Neural crest cell (in vitro differentiated cells): ENCODE measurements at places on chromosomes 6 and 20. TPM values are rescaled to one million over a fixed set of nuclear protein-coding genes. Genes with fewer than 3 reads are reported as not detected.

HSPA1L gene
- total RNA-seq: 1.5 and 1.8 TPM in 2 replicates

C6orf58 gene
- total RNA-seq: 0.82 TPM in 1 of 2 replicates, not detected in the other

TRIM10 gene
- total RNA-seq: not detected in 2 replicates

SYNDIG1 gene
- 0.49 and 0.75 TPM in 2 replicates for total RNA-seq

TMEM63B gene
- total RNA-seq: 47.0 and 51.2 TPM in 2 replicates

BPIFB1 gene
- not detected in 2 replicates for total RNA-seq

NKX2-4 gene
- not detected in 2 replicates for total RNA-seq

COL11A2 gene
- total RNA-seq: 4.2 and 5.9 TPM in 2 replicates

DNA sequence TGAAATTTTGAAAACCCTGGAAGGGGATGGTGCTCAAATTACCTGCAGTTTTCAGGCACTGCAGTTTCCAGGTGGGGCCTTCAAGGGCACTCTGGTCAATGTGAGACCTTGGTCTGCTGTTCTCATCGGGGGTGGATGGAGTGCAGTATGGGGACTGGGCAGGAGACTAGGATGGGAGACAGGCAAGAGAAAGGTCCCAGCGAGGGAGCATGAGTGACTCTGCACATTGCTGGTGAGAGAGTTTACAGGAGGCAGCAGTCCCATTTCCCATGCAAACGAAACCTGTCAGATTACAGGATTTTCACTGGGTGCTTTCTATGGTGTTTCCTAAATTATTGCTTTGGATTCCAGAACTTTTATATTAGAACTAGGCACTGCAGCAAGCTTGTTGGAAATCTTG, 73.5 kb upstream of the DTNBP1 start:
- no peak for DNase-seq
- H3K4me3 ChIP-seq: no peak overlapping the region
- no peak overlapping the region for H3K27ac ChIP-seq
- H3K4me1 ChIP-seq: peaks cover 24% of the 10 kb centered on the region

DNA sequence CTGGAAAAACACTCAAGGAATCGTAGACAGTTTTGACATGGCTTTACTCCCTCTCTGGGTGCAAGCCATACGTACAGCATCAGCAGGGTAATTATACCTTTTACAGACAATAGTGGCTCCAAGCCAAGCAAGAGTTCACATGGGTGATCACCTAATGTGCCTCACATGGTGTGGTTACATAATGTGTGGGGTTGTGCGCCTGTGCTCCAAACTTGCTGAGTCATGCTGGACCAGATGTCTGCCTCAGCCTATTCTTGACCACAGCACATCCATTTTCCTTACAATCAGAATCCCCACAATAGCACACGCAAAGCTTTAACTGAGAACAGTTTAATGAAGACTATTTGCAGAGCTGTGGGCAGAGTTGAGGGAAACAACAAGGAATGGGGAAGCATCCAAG, 74.5 kb downstream of the ALDH8A1 start:
- no peaks in the 10 kb centered on the region for H3K27me3 ChIP-seq
- DNase-seq: no peak
- no peak overlapping the region for H3K27ac ChIP-seq
- H3K4me3 ChIP-seq: no peak overlapping the region
- no peaks in the 10 kb centered on the region for H3K4me1 ChIP-seq

- DNase-seq: no peak
- no peaks in the 10 kb centered on the region for H3K36me3 ChIP-seq
- no peak overlapping the region for H3K4me3 ChIP-seq
Measured at GRCh38 chr6:98980819-98981218, 33.1 kb upstream of the FBXL4 start.

GRCh38 chr6:23213651-23214050, 644.3 kb downstream of the HDGFL1 start:
- H3K36me3 ChIP-seq: peaks cover 5% of the 10 kb centered on the region
- H3K27ac ChIP-seq: no peak overlapping the region
- H3K4me3 ChIP-seq: no peak overlapping the region
- no peaks in the 10 kb centered on the region for H3K27me3 ChIP-seq
- peaks cover 5% of the 10 kb centered on the region for H3K4me1 ChIP-seq

- no peak overlapping the region for H3K4me3 ChIP-seq
- H3K36me3 ChIP-seq: no peaks in the 10 kb centered on the region
- no peak overlapping the region for H3K27ac ChIP-seq
- no peak for DNase-seq
- no peaks in the 10 kb centered on the region for H3K27me3 ChIP-seq
Measured at GRCh38 chr6:3791526-3792203, 40.2 kb upstream of the PXDC1 start.

DNA sequence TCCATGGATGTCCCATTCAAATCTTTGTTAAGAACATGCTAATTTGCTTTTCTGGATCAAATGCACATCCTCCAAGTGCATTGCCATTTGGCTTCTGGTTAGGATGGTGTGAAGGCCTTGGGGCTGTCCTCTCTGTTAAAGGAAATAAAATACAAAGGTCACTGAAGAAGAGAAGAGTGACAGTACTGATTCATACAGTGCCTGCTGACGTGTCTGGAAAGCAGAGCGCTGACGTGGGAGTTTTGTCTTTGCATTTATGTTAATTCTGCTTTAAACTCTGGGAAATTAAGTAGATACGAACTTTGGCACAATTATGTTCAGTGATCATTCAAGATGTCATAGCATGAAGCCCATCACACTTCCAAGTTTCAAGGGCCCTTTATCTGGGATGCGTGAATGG, 33.2 kb downstream of the SYNDIG1 start:
- no peak overlapping the region for H3K27ac ChIP-seq
- H3K4me3 ChIP-seq: no peak overlapping the region
- peaks cover 3% of the 10 kb centered on the region for H3K27me3 ChIP-seq
- no peak for DNase-seq
- H3K4me1 ChIP-seq: peaks cover 9% of the 10 kb centered on the region
- H3K36me3 ChIP-seq: no peaks in the 10 kb centered on the region

GRCh38 chr6:101114703-101115102, 233.6 kb upstream of the ASCC3 start:
- no peak overlapping the region for H3K27ac ChIP-seq
- no peak overlapping the region for H3K4me3 ChIP-seq
- peaks cover 18% of the 10 kb centered on the region for H3K4me1 ChIP-seq
- no peaks in the 10 kb centered on the region for H3K36me3 ChIP-seq
- DNase-seq: peak; percentile 22
- H3K27me3 ChIP-seq: no peaks in the 10 kb centered on the region

DNA sequence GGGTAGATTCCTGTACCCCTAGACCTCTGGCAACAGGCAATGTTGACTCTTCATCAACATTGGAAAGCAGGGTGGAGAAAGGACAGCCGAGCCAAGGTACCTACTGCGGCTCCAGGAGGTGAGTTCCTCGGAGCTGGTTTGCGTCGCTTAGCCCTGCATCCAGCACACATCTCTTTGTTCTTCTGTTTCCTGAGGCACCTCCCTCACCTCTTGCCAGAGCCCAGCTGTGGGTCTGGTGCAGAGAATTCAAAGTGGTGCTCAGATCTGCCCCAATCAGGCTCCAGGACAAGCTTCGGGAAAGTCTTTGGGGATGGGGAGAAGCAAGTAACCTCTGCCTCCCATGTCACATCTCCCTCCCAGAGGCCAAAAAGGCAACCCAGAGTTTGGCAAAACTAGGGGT, 2.2 kb downstream of the KCNG1 start:
- peaks cover 12% of the 10 kb centered on the region for H3K4me1 ChIP-seq
- no peak overlapping the region for H3K27ac ChIP-seq
- peaks cover 61% of the 10 kb centered on the region for H3K27me3 ChIP-seq
- no peak for DNase-seq
- H3K4me3 ChIP-seq: no peak overlapping the region

DNA sequence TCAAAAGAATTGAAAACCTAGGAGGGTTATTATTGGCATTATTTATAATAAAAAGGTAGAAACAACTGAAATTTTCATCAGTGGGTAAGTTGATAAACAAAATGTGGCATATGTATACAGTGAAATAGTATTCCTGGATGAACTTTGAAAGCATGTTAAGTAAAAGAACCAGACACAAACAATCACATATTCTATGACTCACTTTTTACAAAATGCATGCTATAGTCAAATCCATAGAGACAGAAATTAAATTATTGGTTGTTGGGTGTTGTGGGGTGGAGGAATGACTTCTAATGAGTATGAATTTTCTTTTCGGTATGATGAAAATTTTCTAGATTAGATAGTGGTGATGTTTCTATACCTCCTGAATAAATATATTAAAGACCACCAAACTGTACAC, 94.6 kb downstream of the LRRC1 start:
- H3K27ac ChIP-seq: no peak overlapping the region
- no peak for DNase-seq

GRCh38 chr6:110629153-110629552, 152.7 kb upstream of the SLC22A16 start:
- H3K36me3 ChIP-seq: no peaks in the 10 kb centered on the region
- H3K27me3 ChIP-seq: no peaks in the 10 kb centered on the region
- no peak overlapping the region for H3K27ac ChIP-seq
- H3K4me1 ChIP-seq: no peaks in the 10 kb centered on the region

GRCh38 chr6:42417641-42418112, 34.0 kb downstream of the TRERF1 start:
- DNase-seq: no peak
- H3K27me3 ChIP-seq: no peaks in the 10 kb centered on the region
- H3K4me3 ChIP-seq: no peak overlapping the region
- H3K36me3 ChIP-seq: no peaks in the 10 kb centered on the region
- peaks cover 9% of the 10 kb centered on the region for H3K4me1 ChIP-seq

DNA sequence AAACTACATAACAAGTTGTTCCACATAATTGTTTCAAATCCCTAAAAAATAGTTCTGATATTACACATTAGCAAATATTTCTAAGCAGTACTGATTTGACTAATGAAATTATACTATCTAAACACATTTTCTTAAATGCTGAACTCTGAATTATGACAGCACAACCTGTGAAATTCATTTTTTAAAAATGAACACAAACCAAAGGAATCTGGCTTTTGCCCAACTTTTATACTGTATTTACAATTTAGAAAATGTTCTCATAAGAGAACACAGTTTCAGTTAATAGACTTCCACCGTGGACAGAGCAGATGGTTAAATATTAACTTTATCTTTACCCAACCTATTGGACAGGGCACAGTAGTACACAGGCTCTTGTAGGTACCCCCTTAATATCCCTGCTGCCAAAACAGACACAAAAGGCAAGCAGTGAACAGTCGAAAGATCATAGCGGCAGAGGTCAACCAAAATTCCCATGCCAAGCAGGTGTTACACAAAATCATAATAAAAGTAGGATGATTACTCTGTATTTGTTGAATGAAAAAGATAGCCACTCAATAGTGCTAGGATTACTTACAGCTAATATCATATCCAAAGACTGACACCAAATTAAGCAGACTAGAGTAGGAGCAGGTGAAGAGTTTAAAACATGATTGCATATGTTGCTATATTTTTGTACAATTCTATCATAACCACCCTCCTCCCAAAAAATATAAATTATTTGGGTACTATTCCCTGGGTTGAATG, 122.5 kb downstream of the RNGTT start:
- H3K27me3 ChIP-seq: no peaks in the 10 kb centered on the region
- peaks cover 14% of the 10 kb centered on the region for H3K36me3 ChIP-seq
- DNase-seq: no peak
- H3K4me3 ChIP-seq: no peak overlapping the region
- H3K4me1 ChIP-seq: no peaks in the 10 kb centered on the region
- no peak overlapping the region for H3K27ac ChIP-seq

GRCh38 chr6:13803581-13803980, 10.8 kb downstream of the MCUR1 start:
- no peaks in the 10 kb centered on the region for H3K36me3 ChIP-seq
- no peaks in the 10 kb centered on the region for H3K27me3 ChIP-seq
- no peak overlapping the region for H3K4me3 ChIP-seq
- H3K27ac ChIP-seq: no peak overlapping the region
- no peak for DNase-seq

DNA sequence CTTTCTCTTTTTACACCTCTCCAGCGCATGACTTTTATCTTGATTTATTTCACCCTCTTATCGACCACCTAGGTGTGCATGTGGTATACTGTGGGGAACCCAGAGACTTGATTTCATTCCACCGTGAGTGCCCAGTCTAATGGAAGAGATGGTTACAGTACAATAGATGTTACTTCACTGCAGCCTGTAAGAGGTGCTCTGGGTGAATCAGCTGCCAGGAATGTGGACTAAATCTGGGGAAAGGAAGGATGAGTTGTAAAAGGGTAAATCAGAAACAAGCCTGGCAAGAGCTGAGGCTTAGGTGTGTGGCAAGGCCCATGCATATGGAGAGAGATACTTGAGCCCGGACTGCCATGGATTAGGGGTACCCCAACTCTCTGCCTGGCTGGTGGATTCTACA, 7.4 kb downstream of the STK35 start:
- peaks cover 9% of the 10 kb centered on the region for H3K36me3 ChIP-seq
- DNase-seq: no peak
- no peaks in the 10 kb centered on the region for H3K27me3 ChIP-seq
- H3K4me3 ChIP-seq: no peak overlapping the region

DNA sequence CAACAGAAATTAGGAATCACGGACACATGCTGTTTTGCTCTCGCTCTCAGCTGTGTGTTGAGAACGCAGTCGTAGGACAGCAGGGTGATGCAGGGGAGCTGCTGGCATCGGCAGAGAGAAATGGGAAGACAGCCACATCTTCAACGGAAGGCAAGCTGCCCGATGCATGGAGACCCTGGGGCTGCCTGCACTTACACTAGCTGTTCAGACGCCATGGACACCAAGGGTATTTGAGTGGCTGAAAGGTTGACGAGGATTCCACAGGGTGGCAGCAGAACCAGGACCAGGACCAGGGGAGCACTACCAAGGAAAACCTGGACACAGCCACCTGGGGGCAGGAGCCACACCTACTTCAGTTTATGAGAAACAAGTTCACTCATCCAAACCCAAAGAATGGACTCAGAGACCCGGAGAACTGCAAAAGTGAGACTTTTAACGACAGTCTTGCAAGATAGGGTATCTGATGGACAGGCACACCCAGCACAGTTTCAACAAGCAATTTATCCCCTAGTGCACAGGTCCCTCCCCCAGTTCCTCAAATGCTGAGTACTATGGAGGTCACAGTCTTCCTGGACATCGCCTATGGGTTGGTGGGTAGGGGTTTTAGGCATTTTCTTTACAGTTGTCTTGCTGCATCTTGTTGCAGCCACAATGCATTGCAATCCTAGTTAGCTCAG, 56.3 kb upstream of the ENTPD6 start:
- no peaks in the 10 kb centered on the region for H3K36me3 ChIP-seq
- peaks cover 9% of the 10 kb centered on the region for H3K27me3 ChIP-seq

DNA sequence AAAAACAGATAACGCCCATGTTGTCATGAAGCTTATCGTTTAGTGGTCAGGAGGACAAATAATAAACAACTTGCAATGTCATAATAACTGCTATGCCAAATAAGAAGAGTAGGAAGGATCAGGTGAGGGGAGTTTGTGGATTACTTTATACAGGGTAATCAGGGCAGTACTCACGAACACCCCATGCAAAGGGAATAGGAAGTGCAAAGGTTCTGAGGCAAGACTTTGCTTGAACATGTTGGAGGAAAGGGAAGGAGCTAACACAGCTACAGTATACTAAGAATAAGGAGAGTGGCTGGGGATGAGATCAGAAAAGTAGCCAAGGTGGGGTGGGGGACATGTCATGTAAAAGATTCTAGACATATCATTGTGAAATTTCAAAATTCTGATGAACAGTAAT, 292.0 kb upstream of the RUNX2 start:
- no peaks in the 10 kb centered on the region for H3K36me3 ChIP-seq
- H3K27ac ChIP-seq: no peak overlapping the region
- H3K4me1 ChIP-seq: no peaks in the 10 kb centered on the region
- DNase-seq: no peak
